ENCODE measurements at places on chromosomes 6 and 20.

- peak; percentile 66 for DNase-seq
Observed at GRCh38 chr20:49747707-49748524, 34.2 kb upstream of the B4GALT5 start.

DNA sequence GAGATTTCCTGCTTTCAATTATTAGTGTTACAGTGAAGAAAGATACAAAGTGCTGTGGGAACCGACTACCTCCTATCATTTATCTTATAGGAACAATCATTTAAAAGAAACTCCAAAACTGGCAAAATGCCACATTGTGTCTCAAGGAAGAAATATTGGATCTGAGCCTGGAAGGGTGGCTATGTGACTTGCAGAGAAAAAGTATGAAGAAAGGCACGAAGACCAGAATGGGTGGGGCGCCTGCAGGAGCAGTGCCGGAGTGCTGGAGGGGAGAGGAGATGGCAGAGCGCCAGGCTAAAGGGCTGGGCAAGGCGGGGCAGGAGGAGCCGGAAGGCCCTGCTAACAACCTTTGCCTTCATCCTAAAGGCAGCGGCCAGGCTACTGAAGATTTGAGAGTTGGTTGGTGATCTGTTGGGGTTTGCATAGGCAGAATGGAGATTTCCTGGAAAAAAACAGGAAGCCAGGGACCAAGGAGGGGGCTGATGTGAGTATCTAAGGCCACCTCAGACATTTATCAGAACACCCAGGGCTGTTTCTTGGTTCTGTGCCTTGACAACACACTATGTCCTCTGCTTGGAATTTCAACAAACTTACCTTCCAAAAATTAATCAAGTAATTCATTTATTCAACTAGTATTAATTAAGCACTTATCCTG lies 125.6 kb downstream of the MAFB start:
- peak; percentile 93 for DNase-seq

- no peak for DNase-seq
Observed at GRCh38 chr6:30325873-30326525, 728 bp upstream of the TRIM39 start.

- DNase-seq = no peak
Observed at GRCh38 chr20:5508044-5508443, 191.3 kb upstream of the PROKR2 start.

- no peak for DNase-seq
Observed at GRCh38 chr6:5811997-5812396, 194.7 kb downstream of the NRN1 start.

DNA sequence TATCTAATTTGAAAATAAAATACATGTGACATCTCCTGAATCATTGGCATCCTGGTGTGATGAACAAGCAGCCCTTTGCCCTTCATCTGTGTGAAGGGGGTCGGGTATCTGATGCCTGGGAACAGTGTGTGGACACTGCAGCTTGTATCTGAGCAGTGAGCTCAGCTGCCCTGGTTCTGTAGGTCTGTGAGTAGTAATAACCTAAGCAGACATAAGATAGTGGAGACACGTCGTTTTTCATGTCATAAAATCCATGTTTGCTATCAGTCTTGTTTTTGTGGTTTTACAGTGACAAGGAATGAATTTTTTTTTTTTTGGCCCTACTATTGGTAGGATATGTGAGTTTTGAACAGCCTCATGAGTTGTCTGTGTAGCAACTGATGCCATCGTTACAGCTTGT lies 133.0 kb downstream of the JARID2 start:
- no peak for DNase-seq

- no peak for DNase-seq
Observed at GRCh38 chr6:72324591-72324990, 297.3 kb upstream of the KCNQ5 start.

DNA sequence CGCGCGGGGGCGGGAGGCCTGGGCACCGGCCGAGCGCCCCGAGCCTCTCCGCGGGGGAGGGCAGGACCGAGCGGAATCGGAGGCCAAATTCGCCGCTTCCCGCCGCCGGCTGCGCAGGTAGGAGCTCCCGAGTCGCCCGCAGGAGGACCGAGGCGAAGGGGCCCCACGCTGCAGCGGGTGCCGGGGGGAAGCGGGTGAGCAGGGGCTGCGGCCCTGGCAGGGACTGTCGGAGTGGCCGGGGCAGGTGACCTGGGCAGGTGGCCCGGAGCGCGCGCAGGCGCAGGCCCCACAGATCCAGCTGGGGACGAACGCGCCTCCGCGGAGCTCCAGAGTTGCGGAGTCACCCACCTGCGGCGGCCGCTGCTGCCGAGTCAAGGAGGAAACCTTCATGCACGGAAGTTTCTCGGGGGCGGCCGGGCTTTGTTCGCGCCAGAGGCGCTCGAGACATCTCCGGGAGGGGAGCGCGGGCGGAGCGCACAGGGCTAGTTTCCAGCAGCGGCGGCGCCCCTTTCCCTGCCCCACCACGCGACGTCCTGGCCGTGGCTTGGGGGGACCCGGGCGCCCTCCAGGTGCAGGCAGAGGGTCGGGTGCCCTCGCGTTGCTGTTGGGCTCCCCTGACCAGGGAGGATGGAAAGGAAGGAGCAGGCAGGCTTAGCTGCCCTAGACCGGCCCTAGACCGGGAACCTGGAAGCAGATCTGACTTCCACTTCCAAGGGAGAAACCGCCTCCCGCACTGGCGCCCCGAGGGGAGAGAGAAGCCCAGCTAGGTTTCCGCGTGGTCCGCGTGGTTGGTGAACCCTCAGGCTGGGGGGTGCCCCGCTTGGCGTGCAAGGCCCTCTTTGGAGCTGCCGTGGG lies 590 bp downstream of the SLCO4A1 start:
- peak; percentile 64 for DNase-seq

DNA sequence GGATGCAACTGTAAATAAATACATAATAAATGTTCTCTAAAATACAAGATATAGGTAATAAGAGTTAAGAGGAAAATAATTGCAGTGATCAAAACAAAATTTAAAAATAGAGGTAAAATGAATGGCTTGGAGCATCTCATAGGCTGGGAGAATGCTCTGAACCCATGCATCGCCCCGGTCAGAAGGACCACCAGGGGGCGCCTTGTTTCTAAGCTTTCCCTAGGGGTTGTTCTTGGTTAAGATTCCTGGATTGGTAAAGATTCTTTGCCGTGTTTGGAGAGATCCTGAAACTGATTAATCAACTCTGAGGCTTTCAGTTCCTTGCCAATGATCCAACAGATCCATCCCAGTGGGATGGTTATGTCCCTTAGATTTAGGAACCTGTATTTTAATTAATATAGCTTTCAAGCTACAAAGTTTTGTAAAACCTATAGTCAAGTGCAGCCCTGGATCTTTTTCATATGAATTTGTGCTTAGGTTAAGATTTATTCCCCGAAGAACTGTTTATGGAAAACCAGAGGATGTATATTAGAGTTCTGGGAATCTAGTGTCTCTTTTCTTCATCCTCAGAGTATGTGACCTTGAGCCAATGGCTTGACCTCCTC lies 45.3 kb upstream of the PRELID3B start:
- peak; percentile 89 for DNase-seq
